ENCODE measurements at places on chromosomes 7 and 10.

- peak; percentile 21 for DNase-seq
Observed at GRCh38 chr7:21544715-21545114, 1.9 kb downstream of the DNAH11 start.

DNA sequence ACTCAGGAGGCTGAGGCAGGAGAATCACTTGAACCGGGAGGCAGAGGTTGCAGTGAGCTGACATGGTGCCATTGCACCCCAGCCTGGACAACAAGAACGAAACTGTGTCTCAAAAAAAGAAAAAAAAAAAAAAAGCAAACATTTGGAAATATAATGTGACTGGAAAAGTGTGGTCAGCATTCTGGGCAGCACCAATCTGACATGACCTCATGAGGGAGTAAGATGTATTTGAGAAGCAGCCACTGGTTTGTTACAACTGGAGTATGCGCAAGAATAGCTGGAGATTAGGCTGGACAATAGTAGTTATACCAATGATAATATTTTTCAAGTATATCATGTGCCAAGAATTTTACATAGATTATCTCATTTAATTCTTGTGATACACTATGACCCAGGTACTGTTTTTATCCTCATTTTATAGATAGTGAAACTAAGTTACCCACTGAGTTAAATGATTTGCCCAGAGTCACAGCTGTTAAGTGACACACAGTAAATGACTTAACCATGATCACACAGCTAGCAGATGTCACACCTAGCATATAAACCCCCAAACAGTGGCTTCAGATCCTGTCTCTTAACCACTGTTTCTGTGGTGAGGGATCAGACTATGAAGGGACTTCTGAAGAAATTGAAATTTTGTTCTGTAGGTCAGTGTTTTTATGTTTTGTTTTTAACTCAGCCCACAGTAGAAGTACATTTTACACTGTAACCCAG lies 11.1 kb downstream of the MCU start:
- no peak for DNase-seq

- DNase-seq: no peak
Observed at GRCh38 chr10:72228318-72228751, 12.3 kb upstream of the ASCC1 start.

DNA sequence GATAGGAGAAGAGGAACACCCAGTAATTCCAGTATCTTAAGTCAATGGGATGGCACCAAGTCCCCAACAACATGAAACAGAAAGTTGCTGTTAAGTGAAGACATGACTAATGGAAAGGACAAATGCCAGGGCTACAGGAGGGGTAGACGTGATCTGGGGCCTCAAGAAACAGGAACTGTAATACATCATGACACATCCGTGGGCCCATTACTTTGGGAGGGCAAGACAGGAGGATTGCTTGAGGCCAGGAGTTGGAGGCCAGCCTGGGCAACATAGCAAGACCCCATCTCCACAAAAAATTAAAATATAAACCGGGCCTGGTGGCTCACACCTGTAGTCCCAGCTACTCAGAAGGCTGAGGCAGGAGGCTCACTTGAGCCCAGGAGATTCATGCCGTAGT lies 408.6 kb upstream of the PRKCQ start:
- DNase-seq: no peak

DNA sequence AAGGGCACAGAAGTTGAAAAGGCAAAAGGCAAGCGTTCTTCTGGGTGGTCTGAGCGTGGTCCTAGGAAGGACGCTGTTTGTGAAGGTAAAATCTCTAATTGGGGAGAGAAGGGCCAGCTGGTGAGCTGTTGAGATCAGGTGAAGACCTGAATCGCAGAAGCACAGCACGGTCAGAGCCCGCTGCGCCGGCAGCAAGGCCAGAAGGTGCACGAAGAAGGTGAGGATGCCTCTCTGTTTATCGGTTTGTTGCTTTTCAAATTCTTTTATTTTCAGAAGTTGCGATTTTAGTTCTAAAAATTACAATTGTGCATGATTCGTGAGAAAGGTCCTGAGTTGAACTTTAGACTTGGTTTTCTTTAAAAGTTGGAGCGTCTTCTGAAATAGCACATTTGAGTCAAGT lies 247.8 kb upstream of the FOXK1 start:
- no peak for DNase-seq

DNA sequence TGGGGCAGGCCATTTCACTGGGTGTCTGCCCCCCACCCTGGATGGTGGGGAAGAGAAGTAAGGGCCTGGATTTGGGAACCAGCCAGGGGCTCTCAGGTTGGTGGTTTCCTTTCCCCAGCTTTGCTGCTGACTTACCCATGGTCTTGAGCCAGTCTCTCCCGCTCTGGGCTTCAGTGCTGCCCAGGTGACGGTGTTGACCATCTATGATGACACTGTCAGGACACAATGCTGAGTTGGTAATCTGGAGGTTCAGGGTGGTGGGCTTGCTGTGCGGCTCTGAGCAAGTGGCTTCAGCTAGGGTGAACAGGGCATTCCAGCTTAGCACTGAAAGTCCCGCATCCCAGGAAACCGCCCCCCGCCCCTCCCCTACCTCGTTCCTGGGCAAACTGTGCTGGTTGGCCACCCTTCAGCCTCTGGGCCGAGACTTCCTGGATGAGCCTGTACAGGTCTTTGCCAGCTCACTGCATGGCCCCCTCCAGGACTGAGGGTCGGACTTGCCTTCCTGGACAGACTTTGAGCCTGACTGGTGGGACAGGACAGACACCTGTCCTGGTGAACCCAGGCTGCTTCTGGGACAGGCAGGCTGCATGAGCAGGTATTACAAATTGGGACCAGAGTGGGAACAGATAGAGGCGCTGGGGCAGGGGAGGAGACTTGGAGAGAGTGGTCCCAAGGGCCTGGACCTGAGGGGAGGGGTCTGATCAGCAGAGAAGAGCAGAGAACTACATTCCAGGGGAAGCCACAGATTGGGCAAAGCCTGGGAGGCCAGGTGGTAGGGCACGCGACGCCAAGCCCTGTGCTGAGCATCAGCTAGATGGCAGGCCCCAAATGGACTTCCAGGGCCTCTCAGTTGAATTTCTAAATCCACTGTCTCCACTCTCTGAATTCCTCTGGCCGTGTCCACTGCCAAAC lies 19.9 kb upstream of the ZMIZ1 start:
- no peak for DNase-seq

GRCh38 chr7:12549106-12549505 lies 21.4 kb upstream of the SCIN start:
- DNase-seq: peak; percentile 64

DNA sequence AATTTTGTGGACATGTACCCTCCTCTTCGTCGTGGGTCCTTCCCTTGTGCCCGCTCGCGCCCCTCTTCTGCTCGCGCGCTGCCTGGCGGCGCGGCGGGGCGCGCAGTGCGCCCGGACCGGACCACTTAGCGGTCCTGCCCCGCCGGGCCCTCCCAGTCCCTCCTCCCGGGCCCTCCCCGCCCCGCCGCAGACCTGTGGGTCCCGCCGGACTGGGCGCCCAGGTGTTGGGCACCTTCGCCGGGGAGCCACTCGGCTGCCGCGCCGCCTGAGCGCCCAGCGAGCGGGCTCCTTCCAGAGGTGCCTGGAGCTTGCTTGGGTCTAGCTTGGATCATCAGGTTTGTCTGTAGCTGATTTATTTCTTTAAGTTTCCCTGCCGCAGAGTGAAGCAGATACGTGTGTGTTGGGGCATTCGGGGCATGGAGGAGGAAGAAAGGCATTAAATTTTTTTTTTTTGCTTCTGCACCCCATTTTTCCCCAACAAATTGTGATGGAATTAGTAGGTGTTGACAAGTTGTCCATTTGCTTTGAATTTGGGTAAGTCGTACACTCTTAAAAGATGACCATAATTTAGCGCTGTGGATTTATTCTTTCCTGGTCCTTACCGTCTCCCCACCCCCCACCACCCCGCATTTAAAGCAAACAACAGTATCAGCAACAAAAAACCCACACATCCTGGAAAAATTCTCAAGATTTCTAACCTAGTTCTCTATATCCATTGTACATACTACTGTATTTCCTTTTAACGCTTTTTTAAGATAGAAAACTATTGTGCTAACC lies 905 bp downstream of the C1GALT1 start:
- peak; percentile 51 for DNase-seq

- peak; percentile 26 for DNase-seq
Observed at GRCh38 chr7:96707901-96708774, 1.5 kb downstream of the SEM1 start.

DNA sequence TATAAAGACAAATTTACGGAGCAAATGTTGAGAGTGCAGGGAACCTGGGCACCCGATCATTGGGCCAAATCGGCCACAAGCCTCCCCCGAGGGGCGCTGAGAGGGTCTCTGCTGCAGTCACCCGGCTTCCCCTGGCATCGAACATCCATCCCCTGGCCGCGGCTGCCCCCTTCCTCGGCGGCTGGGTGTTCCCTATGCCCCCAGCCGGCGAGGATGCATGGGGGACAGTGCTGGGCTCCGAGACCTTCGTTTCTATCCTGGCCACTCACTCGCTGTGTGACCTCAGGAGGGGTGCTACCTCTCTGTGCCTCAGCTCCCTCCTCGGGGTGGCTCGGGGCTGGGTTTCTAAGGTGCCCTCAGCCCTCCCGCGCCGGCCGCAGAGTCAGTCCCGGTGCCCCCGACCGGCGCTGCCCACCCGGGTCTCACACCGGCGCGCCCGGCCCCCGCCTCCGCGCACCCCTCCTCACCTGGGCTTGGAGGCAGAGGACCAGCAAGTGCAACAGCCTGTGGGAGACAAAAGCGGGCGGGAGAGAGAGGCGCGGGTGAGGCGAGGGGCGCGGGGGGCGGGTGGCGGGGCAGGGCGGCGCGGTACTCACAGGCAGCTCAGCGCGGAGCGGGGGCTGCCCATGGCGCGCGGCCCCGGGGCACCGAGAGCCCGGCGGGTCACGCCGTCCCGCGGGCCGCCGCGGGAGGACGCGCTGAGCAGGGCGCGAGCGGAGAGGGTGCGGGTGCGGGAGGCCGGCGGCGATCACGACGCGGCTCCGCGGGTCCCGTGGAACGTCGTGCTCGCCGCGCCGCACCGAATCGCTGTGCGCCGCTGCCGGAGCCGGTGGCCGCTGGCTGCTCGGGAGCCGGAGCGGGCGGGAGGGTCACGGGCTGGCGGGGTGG lies at the start of gene FGF8:
FGF8 (minus strand) TSS at position 842 of the 888 bp plus-strand sequence; CDS start at position 628, 214 bp downstream.
- no peak for DNase-seq

GRCh38 chr7:114150689-114151088 lies 231.9 kb upstream of the PPP1R3A start:
- DNase-seq: no peak

DNA sequence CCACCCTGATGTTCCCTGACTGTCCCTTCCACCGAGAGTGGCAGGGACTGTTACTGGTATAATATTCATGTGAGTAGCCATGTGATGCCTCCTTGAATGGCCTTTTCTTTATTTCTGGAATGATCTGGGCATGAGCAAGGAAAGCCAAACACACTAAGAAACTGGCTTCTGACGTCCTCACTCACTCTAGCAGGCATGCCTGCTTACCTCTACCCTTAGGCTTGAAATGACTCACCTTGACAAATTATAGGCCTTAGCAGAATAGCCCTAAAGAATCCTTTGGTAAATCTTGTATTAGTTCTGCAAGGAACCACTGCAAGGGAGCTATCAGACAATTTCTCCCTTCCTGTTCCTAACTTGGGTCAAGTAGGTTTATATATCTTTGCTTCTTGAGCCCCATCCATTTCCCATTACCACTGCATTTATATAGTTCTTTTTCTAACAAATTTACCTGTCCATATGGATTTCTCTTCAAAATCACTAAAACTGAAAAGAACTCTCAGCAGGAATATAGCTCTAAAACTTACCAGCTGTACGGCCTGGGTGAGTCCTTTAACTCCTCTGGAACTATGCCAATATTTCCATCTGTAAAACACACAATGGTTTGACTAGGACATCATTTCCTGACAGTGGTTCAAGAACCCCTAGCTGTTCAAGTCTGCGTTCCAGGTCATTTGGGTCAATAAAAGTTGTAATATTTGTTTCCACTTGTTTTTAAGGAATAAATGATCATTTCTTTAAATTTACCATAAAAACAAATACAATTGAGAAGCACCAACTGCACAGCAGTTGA lies 13.0 kb upstream of the NDUFA5 start:
- peak; percentile 15 for DNase-seq

DNA sequence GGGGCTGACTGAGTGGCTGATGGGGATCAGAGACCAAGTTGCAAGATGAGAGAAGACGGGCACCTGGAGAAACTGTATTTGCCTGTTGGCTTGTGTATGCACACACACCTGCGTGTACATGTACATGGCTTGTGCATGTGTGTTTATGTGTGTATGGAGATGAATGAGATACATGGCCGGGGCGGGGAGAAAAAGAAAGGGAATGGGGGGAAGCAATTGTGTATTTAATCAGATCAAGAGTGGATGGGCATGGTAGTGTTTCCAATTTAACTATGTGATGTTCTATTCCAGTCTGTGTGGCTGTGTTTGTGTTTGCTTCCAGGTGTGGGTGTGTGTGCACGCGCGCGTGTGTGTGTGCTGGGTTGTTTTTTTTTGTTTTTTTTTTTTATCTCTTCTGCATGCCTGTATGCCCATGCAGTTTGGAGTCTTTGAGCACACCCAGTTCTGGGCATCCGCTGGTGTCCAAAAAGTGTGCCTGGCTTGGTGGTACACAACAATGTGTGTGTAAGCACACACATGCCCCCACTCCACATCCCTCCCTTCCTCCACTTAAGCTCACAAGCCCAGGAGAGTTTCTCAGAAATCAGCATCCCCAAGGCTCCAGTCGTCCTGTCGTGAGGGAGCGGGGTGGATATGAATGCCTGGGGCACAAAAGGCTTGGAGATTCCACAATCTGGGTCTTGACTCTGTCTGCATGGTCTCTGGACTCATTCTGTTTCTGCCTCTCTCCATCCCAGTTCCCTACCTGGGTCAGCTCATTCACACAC lies 2.5 kb upstream of the VGF start:
- no peak for DNase-seq

DNA sequence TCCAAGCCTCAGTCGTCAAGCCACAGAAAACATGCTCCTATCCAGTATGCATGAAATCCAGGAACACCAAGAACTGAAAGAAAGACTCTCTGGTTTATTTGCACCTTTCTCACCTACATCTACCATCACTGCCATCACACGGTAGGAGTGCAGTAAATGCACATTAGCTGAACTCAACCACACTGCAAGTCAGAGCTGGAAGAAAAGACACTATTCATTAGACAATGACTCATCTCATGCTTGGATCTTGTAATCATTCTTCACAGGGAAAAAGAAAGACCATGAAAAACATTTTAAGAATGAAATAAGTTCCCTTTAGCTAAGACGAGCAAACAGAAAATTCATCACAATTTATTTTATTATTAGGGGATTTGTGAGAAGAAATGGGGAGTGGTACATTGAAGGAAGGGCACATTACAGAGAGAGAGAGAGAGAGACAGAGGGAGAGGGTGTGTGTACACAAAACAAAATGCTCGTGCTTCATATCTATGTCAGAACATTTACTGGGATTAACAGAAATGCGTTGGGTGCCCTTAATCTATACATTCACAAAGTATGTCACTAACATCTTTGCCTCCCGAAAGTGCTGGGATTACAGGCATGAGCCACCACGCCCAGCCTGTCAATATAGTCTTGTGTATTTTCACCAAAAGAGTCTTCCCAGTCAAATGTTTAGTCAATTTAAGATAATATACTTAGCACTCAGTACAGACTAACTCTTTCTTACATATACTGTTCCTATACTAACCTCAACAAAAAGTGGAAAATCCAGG lies 324.9 kb downstream of the PARD3 start:
- DNase-seq: peak; percentile 79
